Stimulated activated CD4-positive, alpha-beta T cell treated with anti-CD3 and anti-CD28 coated beads, Interleukin-2, amount 100 ng/mL, for 4 hours (primary cell): ENCODE measurements at places on chromosomes 4 and X.

GRCh38 chrX:20500171-20500865, 233.6 kb upstream of the RPS6KA3 start:
- no peak for DNase-seq

DNA sequence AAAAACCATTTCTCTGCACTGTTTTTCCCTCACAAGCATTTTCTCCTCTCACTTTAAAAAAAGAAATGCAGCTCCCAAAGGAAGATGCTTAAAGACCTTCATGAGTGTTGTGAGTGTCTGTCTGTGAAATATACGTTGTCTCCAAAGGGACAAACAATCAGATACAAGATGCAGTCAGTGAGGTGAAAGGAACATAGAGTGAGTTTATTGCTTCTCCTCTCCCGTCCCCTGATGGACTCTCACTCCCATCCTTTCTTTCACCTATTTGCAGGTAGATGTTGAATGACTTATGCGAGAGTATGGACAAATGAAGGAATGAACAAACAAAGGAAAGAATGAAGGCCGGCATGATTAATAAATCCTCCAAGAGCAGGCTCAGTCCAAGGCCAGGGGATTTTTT, 561.2 kb upstream of the DIPK2B start:
- no peak for DNase-seq

DNA sequence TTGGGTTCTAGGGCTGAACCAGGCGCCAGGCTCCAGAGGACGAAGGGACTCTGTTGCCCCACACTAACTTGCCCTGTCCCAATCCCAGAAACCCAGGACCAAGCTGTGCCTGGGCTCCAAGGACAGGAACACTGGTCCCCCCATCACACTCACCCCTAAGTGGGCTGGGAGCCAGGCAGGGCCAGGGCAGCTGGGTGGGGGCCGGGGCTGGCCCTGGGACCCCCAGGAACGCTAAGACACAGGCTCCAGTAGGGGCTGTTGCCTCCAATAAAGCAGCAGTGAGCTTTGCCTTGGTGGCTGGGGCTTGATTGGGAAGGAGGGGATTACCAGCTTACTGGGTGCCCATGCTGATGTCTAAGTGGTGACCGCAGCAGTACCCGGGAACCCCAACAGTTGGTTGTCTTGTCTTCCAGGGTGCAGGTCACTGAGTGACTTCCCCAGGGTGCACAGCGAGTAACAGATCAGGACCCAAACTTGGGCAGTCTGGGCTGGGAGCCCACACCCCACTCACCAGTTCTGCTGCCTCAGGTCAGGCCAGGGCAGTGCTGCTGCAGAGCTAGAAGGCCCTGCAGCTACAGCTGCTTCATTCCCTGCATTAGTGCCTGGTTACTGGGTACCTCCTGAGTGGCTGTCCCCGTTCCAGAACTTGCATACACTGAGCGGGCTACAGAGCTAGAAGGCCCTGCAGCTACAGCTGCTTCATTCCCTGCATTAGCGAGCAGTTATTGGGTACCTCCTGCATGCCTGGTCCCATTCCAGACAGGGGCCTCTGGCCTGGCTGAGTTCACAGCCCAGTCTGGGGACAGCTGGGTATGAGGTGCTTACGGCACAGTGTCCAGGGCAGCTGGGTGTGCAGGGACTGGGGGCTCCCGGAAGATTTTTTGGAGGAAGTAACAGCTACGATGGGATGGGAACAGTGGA, 9.4 kb upstream of the ADD1 start:
- DNase-seq: no peak

DNA sequence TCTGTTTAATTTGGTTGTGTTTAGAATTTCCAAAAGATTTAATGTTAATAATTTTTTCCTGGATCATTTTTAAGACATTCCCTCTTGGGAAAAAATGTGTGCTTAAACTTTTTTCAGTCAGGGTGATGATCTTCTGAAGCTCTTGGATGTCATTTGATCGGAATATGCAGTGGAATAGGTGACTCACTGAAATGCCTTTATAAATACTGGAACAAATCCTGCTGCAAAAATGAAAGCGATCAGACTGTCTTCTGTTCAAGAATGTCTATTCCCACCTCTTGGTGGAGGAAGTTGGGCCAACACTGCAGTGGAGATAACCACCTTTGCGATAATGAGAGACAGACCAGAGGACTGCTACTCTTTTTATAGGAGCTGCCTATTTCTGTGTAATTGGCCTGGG, 46.7 kb downstream of the LARP1B start:
- DNase-seq: no peak

DNA sequence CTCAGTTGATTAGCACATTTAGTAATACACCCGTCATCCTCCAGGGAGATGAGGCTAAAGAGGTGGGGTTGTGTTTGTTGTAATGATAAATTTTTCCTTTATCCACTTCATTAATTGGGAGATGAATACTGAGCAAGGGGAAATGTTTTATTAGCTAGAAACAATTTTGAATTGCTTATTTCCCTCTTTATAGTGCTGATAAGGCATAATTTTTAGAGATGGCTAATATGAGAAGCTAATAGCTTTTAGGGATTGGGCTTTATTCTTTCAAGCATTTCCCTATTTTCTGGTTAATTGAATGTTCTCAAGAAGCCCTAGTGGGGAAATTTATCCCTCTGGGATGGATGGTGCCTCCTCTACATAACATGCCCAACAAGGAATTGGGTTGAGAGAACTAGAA, 365.2 kb upstream of the IGFBP7 start:
- DNase-seq: no peak

- no peak for DNase-seq
Measured at GRCh38 chr4:130659320-130659719, 1563.4 kb downstream of the C4orf33 start.

DNA sequence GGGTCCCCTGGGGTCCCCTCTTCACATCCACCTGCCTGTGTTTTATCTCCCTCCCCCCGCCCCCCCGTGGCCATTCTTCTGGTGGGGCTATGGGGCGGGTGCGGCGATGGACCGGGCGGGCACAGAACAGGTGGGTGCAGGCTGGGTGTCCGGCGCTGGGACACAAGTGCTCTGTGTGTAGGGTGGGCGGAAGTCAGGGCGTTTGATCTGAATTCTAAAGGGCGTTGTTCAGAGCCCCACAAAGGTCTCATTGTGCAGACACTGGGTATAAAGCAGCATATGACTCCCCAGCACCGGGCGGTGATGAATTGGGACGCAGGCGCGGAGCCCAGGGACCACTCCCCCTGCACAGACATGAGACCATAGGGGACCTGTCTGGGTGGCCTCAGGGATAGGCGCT, at the start of gene GJB1:
TSS of gene GJB1 (plus strand) at position 296 of the 400 bp plus-strand sequence. CDS start 484 bp downstream, outside the sequence.
- DNase-seq: no peak

GRCh38 chr4:176303938-176304337, 15.8 kb upstream of the SPCS3 start:
- no peak for DNase-seq

GRCh38 chr4:40808926-40809457, 59.2 kb downstream of the NSUN7 start:
- no peak for DNase-seq

DNA sequence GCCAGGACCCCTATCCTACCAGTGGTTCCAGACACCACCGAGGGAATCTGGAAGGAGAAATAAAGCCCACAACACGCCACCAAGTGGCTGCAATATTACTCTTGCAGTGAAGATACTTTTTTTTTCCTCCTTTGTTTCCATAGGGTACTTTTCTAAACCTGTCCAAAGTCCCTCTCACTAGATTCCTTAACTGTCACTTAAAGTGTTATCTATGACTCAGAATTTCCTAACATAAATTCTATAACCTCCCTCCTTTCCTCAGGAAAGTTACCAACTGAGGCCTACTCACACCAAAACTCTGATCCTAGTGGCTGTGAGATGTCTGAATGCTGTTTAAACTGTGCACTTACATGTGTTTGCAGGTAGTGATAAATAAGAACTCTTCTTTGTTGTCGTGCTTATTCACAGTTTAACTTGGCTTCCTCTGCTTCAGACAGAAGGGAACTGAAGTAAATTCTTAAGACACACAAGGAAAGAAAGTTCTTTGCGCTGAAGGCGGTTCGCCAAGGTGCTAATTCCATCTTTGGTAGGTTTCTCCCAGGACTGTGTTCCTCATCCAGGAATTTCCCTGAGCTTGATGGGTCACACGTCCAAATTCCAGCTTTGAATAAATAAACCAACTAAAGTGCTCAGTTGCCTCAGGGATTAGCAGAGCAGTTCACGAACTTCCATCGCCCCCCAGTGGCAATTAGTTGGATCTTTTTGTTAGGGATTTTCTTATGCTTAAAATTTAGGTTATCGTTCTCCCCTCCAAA, 10.7 kb upstream of the HCCS start:
- DNase-seq: no peak

- no peak for DNase-seq
Measured at GRCh38 chr4:30601070-30601865, 118.9 kb upstream of the PCDH7 start.

DNA sequence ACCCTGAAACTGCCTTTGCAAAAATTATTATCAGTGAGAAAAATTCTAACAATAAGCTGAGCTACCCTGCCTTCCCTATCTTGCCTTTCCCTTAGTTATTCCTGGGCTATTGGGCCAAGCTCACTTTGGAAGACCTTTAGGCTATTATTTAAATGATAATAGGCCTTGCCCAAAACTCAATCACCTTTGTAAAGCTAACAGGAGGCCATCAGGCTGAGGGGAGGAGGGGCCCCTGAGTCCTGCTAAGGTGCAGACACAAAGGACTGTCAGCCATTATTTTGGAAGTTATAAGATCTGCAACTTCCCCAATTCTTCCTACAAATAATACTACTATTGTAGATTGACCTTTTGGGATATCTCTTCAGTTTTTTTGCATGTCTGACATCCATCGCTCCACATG, 278.8 kb upstream of the DIAPH2 start:
- no peak for DNase-seq

DNA sequence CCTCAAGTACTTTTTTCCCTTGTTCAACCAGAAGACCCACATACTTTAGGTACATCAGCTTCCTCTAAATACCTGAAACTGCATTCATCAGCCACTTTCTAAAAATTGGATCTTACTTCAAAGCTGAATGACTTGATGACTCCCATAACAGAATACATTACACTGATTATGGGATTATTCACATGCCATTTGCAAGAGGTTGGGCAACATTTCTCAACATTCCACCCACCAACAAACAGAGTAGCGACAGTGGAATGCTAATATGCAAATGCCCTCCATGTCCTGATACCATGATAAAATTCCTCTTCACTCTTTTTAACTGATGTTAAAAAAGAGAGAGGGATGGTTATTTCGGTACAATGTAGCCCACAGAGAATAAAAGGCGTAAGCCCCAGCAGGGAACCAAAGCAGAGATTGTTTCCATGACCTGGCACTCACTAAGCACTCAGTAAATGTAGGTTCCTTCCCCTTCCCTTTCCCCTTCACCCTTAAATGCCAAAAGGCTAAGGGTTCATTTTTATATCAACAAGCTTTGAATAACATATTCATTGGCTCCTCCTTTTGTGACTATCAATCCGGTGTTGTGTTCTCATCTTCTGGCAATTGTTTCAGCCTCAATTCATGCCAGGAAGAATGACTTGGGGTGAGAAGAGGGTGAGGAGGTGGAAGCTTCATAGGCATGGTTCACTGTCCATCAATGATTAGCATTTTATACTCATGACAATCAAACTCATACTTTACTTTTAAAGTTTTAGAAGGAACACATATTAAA, 317.2 kb downstream of the DHX15 start:
- DNase-seq: no peak

DNA sequence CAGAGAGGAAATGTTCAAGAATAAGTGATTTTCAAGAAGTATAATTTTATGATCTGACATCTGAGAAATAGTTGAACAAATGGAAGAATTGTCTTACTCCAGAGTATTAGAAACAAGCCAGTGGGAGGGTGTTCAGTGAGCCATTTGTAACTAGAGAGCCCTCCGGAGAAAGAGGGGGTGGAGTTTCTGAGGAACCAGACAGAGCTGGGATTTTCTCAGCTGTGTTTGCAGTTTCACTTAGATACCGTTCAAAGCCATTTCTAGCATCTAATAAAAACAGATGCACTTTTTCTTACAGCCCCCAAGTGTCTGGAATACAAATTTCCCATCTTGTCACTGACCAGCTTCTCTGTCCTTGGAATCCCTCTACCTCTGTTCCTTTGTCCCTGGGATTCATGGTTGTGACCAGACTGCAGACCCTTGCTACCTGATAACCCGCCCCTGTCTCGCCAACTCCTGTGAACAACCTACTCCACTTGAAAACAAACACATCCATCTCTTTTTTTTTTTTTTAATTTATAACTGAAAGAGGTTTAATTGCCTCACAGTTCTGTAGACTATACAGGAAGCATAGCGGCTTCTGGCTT, 132.8 kb upstream of the KLF3 start:
- DNase-seq: no peak

- no peak for DNase-seq
Measured at GRCh38 chr4:155220025-155220424, 11.6 kb downstream of the NPY2R start.

- no peak for DNase-seq
Measured at GRCh38 chrX:49921109-49921508, 1.3 kb upstream of the CLCN5 start.

GRCh38 chr4:120008957-120009356, 57.7 kb downstream of the MAD2L1 start:
- DNase-seq: no peak

- DNase-seq: no peak
Measured at GRCh38 chrX:153649178-153649914, 2.3 kb downstream of the DUSP9 start.

- no peak for DNase-seq
Measured at GRCh38 chr4:73883306-73883705, 14.1 kb downstream of the CXCL1 start.

GRCh38 chr4:87088186-87088585, 132.2 kb downstream of the KLHL8 start:
- no peak for DNase-seq

GRCh38 chrX:27597508-27597907, 7.4 kb downstream of the DCAF8L2 start:
- no peak for DNase-seq

DNA sequence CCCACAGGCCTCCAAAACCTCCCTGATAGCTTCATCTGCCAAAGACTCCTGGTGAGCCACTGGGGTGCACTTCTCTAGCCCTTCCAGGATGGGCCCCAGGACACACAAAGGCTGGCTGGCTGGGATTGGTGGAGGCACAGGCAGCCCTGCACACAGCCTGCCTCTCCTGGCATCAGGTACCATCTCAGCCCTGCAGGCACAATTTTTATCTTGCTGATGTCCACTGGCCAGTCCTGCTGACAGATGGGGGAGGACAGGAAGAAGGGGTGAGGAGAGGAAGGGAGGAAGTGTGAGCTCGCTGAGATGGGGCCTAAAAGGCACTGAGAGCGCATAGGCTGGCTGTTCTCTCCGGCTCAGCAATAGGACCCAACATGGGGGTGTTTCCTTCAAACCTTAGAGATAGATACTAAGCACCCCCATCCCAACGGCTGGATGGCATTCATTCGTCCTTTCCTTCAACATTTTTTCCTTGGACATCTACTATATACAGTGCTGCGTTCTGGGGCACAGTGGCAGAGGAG, 92.7 kb downstream of the PJA1 start:
- DNase-seq: no peak

DNA sequence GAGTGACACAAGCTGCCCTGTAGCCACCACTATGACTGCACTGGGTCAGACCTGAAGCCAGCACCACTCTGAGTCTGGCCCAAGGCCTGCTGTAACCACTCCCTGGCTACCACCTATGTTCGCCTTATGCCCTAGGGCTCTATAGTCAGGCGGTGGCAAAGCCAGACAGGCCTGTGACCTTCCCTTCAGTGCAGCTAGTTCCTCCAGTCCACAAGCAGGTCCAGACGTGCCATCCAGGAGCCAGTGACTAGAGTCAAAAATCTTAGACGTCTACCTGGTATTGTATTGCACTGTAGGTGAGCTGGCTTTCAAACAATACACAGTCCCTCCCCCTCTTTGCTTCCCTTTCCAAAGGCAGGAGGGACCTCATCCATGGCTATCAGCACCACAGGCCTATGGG, 54.0 kb upstream of the RNF128 start:
- no peak for DNase-seq

- no peak for DNase-seq
Measured at GRCh38 chrX:861921-862320, 231.3 kb downstream of the SHOX start.
